ENCODE measurements at places on chromosomes 6 and 20. TPM values are rescaled to one million over a fixed set of nuclear protein-coding genes. Genes with fewer than 3 reads are reported as not detected.

Gene SLC32A1
- 6.3 TPM for total RNA-seq

Gene XKR7
- 0.48 TPM for total RNA-seq

Gene ZNF334
- total RNA-seq: 12.0 TPM

Gene JARID2
- 8.4 TPM for total RNA-seq

Gene HUS1B
- total RNA-seq: not detected

Gene AKIRIN2
- 6.5 TPM for total RNA-seq

Gene FKBP1C
- not detected for total RNA-seq

Gene HSD17B8
- 9.6 TPM for total RNA-seq

Gene DDX27
- 20.7 TPM for total RNA-seq

Gene NUP43
- 30.6 TPM for total RNA-seq

Gene TFAP2A
- 20.7 TPM for total RNA-seq

Gene MLN
- total RNA-seq: not detected

Gene CRISP3
- total RNA-seq: 10.8 TPM

Gene ADGB
- 0.48 TPM for total RNA-seq

Gene KIF6
- 1.2 TPM for total RNA-seq

Gene PACRG
- total RNA-seq: 0.96 TPM

Gene OLIG3
- not detected for total RNA-seq

Gene TREML4
- 0.48 TPM for total RNA-seq

Gene SLC13A3
- total RNA-seq: 12.3 TPM

Gene HLA-DPA1
- total RNA-seq: 24.8 TPM

All from umbilical cord (tissue), 2 donors.